Glutamatergic neuron (in vitro differentiated cells): ENCODE measurements at places on chromosomes 16 and 17. TPM values are rescaled to one million over a fixed set of nuclear protein-coding genes. Genes with fewer than 3 reads are reported as not detected.

Gene NHLRC4
- 3.4 TPM for total RNA-seq

Gene TEX14
- total RNA-seq: 0.20 TPM

Gene CD300LB
- not detected for total RNA-seq

Gene MPV17L
- total RNA-seq: 0.34 TPM

Gene OR3A3
- total RNA-seq: not detected

Gene SAMD14
- total RNA-seq: 95.0 TPM

Gene SOX8
- 7.0 TPM for total RNA-seq

Gene ABAT
- 70.9 TPM for total RNA-seq

DNA sequence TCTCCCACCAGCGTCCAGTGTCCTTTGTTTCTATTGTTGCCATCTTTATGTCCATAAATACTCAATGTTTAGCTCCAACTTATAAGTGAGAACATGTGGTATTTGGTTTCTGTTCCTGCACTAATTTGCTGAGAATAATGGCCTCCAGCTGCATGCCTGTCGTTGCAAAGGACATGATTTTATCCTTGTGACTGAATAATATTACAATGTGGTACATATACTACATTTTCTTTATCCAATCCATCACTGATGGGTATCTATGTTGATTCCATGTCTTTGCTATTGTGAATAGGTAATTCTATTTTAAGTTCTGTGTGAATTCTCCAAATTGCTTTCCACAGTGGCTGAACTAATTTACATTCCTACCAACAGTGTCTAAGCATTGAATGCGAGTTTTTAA is 578.6 kb upstream of the CA10 start:
- DNase-seq: no peak

DNA sequence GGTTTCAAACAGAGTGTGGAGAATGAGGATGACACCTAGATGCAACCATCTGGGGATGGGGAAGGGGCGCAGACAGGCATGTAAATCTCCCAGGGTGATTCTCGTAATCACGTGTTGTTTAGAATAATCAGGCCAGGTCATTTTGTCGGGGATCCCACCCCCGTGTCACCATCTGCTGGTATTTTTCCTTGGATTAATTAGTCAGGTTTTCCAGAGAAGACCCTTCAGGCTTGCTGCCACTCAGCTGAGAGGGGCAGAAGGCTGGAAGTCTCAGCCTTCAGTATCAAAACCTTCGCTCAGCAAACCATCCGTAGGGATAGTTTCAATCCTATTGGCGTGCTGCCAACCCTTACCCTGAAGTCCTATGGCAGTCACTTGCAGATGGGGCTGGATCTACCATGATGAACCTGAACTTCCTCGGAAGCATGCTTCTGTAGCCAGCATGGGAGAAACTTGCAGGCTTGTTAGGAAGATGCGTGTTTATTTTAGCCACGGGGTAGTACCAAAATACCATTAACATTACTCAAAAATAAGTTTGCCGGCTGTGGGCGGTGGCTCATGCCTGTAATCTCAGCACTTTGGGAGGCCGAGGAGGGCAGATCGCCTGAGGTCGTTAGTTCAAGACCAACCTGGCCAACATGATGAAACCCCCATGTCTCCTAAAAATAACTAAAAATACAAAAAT is 7.5 kb upstream of the ADCY9 start:
- no peak for DNase-seq

DNA sequence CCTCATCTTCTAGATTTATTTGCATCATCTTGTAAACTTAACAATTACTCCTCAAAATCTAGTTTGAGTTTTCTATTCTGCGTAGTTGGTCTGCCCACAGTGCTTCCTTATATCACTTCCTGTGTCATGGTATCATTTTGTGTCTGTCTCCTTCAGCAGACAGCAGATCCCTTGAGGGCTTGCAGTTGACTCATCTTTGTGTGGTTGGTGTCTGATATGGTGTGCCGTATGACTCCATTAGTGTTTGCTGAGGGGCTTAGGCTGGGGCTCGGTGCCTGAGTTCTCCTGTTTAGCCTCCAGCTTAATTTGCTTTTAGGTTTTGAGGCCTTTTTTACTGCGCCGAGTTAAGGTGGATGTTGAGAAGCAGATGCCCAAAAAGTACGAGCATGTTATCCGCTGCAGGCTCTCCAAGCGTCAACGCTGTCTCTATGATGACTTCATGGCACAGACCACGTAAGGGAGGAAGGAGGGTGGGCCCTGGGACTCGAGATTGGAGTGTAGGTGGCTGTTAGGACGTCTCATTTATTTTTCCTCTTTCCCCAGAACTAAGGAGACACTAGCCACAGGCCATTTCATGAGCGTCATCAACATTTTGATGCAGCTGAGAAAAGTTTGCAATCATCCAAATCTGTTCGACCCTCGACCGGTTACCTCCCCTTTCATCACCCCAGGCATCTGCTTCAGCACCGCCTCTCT is 16.9 kb downstream of the SRCAP start:
- DNase-seq: no peak

DNA sequence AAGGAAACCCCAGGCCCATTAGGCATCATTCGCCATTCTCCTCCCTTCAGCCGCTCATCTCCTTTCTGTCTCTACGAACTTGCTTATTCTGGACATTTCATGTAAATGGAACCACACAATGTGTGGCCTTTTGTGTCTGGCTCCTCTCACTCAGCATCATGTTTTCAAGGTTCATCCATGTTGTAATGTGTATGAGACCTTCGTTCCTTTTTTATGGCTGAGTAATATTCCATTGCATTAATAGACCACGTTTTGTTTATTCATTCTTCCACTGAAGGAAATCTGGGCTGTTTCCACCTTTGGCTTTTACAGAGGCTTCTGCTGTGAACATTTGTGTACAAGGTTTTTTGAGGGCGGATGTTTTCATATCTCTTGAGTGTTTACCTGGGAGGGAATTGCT is 3.2 kb downstream of the CRISPLD2 start:
- no peak for DNase-seq

- DNase-seq: no peak
These were observed 172.7 kb downstream of the ANKFN1 start for GRCh38 chr17:56326001-56326359.

DNA sequence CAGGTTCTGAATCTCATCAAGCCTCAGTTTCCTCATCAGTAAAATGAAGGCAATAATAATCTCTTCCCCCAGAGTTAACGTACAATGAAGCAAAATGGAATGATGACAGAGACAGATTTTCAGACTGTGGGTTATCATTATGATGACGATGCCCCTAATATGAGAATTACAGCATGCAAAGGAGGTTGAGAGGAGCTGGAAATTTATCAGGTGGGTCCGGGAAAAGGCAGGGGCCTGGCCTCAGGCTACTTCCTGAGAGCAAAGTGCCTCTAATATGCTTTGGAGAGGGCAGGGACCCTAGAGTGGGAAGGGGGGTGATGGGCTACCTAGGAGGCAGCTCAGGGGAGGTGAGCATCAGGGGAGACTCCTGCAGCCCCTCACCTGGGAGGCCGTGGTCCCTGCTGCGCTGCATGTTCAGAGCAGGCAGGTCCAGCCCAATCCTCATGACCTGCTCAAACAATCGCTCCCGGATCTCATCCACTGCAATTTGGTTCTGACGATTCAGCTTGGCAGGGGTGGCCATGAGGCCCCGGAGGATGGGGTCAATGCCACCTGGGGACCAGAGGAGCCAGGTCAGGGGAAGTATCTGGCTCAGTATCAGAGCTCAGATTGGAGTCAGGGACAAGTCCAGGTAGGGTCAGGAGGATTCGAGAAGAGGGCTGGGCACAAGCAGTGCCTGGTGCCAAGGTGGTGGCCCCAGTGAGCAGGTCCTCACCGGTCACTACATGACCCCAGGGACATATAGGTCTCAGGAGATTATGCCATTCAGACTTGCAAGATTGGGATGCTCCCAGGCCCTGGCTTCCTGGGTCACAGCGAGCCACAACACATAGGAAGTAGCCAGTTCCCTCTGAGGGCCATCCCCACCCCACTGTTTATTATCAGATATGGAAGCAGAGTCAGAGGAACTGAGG is 8.1 kb downstream of the MPO start:
- no peak for DNase-seq

- DNase-seq: no peak
These were observed 9.3 kb downstream of the PDZD9 start for GRCh38 chr16:21991621-21992020.

DNA sequence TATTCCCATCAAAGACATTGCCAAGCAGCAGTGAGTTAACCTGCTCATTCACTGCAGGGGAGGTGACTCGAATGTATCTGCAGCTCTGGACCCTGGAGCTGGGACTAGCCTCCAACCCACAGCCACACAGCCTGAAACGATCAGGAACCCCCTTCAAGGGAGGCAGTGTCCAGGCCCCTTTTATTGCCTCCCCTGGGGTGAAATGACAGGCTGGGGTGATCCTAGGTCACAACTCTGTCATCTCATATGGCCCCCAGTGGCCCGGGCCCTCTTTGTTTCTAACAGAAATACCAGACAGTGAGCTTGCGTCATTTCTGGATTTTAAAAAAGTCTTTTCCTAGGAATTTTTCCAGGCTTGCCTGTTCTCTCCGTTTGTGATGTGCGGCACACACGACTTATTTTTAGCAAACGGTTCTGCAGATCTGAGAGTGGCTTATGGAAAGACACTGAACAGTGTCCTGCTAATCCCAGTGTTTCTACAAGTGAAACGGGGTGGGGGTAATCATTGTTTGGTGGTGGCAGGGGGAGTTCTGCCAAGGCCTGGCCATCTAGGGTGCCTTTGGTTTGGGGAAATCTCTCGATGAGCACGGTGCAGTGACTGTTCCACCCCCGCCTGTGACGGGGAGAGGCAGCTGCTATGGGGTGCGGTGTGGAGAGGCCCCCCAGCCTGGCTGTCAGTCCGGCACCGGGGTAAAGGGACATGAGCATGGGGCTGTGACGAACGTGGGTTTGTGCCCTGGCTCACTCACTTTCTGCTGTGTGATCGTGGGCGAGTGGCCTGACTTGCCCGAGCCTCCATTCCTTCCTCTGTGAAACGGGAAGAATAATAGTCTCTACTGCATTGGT is 27.2 kb downstream of the NAGPA start:
- DNase-seq: no peak

- no peak for DNase-seq
These were observed 23.8 kb downstream of the TEX14 start for GRCh38 chr17:58667934-58668597.

- no peak for DNase-seq
These were observed 1.7 kb upstream of the SGCA start for GRCh38 chr17:50163843-50164696.

DNA sequence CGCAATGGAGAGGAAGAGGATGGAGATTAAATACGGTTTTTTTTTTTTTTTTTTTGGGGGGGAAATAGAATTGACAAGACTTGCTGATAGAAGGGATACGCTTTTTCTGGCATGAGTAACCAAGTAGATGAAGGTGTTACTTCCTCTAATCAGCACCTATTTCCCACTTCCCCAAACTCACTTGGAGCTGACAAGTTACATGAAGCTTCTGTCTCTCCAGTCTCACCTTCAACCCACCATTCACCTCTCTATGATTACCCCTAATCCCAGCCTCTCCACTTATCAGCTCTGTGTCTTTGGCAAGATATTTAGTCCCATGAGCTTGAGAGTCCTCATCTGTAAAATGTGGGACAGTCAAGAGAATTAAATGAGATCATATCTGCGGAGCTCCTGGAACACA is 185.9 kb upstream of the HS3ST3A1 start:
- DNase-seq: no peak

DNA sequence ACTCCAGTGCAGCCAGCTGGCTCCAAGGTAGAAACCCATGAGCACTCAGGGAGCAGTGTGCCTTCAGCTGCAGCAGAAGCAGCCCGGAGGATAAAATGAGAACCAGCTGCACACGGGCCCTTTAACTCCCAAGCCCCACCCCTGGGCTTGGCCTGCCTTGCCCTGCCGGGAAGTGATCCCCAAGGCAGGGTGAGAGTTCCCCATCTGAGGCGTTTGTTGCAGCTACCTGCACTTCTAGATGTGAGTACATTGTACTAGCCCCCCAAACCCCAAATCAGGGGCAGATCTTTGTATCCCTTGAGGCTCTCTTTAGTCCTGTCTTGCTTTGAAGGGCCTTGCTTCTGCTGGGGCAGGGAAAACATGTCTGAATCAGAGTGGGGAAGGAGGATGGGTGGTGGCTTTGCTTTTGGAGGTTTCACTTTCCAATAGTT is at the start of gene MVP:
Gene MVP (plus strand): TSS at position 192 of the 431 bp plus-strand sequence. CDS start 10,088 bp downstream, outside the sequence.
- peak; percentile 57 for DNase-seq

DNA sequence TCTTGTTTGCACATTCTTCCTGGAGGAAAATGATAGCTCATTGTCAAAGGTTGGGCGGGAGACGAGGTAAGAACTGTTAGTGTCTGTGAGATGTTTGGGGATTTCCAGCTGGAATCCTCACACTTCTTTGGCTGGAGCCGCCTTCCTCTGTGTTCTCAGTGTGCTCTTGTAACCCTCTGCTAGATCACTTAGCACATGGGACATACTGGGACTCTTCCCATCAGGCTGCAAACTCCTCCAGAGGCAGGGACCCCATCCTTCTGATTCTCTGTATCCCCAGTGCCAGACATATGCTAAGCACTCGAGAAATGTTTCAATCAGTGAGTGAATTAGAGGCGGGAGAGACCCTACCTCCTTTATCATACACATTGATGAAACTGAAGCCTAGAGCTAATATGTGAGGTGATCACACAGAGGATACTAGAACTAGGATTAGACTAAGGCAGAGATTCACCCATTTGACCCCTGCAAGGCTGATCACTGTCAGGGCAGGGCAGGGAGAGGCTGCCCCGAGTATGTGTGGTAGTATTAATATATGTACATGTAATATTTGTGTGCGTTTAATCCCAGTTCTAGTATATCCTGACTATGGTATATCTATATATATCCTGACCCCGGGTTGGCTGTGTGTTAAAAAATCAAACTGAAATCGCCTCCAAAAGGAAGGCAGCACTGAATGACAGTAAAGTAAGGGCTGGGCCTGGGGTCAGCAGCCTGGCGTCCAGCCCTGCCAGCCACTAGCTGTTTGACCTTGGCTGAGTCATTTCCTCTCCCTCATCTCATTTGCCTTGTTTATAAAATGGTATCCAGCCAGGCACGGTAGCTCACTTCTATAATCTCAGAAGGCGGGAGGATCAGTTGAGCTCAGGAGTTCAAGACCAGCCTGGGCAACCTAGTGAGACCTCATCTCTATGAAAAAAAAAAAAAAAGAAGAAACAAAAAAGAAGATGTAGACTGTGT is 75.5 kb upstream of the TBX2 start:
- no peak for DNase-seq

- peak; percentile 68 for DNase-seq
These were observed 30.6 kb upstream of the ETV4 start for GRCh38 chr17:43576563-43577229.

DNA sequence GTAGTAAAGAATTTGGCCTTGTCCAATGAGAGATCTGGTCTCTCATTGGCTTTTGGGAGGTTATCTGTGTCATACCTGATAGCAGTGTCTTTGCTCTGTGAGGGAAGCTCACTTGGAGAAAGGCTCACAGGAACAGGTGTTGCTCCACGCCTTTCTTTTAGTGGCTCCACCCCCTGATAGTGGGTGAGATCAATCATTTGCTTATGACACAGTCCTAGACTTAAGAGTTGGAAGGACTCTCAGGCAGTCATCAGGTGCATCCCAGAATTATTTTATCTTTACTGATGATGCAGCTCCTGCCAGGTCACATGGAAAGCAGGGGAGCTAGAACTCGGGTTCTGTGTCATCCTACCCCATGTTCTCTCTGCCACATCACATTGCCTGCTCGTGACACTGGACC is 59.3 kb downstream of the CENPV start:
- DNase-seq: no peak
